ENCODE measurements at places on chromosomes 16 and 17. TPM values are rescaled to one million over a fixed set of nuclear protein-coding genes. Genes with fewer than 3 reads are reported as not detected.

Gene ADGRG1
- 0.41 TPM for total RNA-seq

Gene RNF222
- total RNA-seq = 0.17 TPM

Gene OR1A1
- total RNA-seq = not detected

Gene ABCC11
- total RNA-seq = not detected

Gene KRTAP4-4
- not detected for total RNA-seq

Gene CLDN7
- total RNA-seq = 0.39 TPM

Gene BFAR
- 79.6 TPM for total RNA-seq

Gene FBXW10B
- 0.26 TPM for total RNA-seq

Gene UTS2R
- not detected for total RNA-seq

Gene TEX19
- not detected for total RNA-seq

Gene PIK3R6
- 0.17 TPM for total RNA-seq

Gene CAMKK1
- 3.5 TPM for total RNA-seq

Gene HBA2
- 0.75 TPM for total RNA-seq

Gene EPN3
- total RNA-seq = not detected

Gene NPIPA8
- 0.55 TPM for total RNA-seq

Gene TMC7
- not detected for total RNA-seq

Gene VPS4A
- total RNA-seq = 48.3 TPM

Gene AIPL1
- not detected for total RNA-seq

Gene ATP6V0D1
- total RNA-seq = 49.0 TPM

Gene IL17C
- 0.44 TPM for total RNA-seq

Gene GNGT2
- total RNA-seq = 3.3 TPM

Gene METTL2A
- total RNA-seq = 16.4 TPM

Gene TM4SF5
- not detected for total RNA-seq

Gene TOX3
- total RNA-seq = not detected

Gene SLC6A2
- total RNA-seq = not detected

Gene SLC12A3
- not detected for total RNA-seq

Gene TRIM72
- not detected for total RNA-seq

Gene ABI3
- 9.5 TPM for total RNA-seq

Gene RASL10B
- total RNA-seq = not detected

Gene RNF166
- total RNA-seq = 137 TPM

Gene ASGR1
- not detected for total RNA-seq

Gene C17orf78
- total RNA-seq = not detected

Gene CHST5
- total RNA-seq = not detected

Gene MYL4
- not detected for total RNA-seq

Gene CDC42EP4
- total RNA-seq = 1.1 TPM

Gene LHX1
- total RNA-seq = not detected

Gene ABCC6
- not detected for total RNA-seq

Gene ABCC3
- 0.86 TPM for total RNA-seq

Gene CDH3
- total RNA-seq = 0.47 TPM

Data from CD4-positive, alpha-beta memory T cell (primary cell).